ENCODE measurements at places on chromosomes 1 and 21. TPM values are rescaled to one million over a fixed set of nuclear protein-coding genes. Genes with fewer than 3 reads are reported as not detected.
A peak's percentile ranks its signal among the peaks of the same experiment; 100 is the strongest.

NLRP3 gene
- polyA plus RNA-seq, result 1.8 TPM

GBP7 gene
- polyA plus RNA-seq, result not detected

CAPN9 gene
- 0.57 TPM for polyA plus RNA-seq

NBPF20 gene
- 4.4 TPM for polyA plus RNA-seq

PAPPA2 gene
- polyA plus RNA-seq, result 0.41 TPM

SHISA4 gene
- polyA plus RNA-seq, result 89.2 TPM

LORICRIN gene
- not detected for polyA plus RNA-seq

ERO1B gene
- polyA plus RNA-seq, result 2.6 TPM

FNDC5 gene
- 209 TPM for polyA plus RNA-seq

HSD3B1 gene
- not detected for polyA plus RNA-seq

GRCh38 chr1:91944087-91944486 is 5.1 kb upstream of the BRDT start:
- DNase-seq, result no peak

DNA sequence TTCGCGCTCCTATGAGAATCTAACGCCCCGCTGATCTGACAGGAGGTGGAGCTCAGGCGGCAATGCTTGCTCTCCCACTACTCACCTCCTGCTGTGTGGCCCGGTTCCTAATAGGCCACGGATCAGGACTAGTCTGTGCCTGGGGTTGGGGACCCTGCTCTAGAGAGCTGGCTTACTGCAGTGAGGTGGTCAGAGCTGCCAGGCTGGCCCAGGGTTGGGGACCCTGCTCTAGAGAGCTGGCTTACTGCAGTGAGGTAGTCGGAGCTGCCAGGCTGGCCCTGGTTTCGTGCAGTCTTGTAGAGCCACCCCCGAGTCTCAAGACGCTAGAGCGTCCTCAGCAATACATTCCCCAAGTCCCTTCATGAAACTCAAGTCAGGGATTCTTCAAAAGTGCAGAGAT is 27.5 kb downstream of the SLC37A1 start:
- no peak for DNase-seq

- DNase-seq, result no peak
Measured at GRCh38 chr1:244280201-244280600, 171.5 kb downstream of the ADSS2 start.

DNA sequence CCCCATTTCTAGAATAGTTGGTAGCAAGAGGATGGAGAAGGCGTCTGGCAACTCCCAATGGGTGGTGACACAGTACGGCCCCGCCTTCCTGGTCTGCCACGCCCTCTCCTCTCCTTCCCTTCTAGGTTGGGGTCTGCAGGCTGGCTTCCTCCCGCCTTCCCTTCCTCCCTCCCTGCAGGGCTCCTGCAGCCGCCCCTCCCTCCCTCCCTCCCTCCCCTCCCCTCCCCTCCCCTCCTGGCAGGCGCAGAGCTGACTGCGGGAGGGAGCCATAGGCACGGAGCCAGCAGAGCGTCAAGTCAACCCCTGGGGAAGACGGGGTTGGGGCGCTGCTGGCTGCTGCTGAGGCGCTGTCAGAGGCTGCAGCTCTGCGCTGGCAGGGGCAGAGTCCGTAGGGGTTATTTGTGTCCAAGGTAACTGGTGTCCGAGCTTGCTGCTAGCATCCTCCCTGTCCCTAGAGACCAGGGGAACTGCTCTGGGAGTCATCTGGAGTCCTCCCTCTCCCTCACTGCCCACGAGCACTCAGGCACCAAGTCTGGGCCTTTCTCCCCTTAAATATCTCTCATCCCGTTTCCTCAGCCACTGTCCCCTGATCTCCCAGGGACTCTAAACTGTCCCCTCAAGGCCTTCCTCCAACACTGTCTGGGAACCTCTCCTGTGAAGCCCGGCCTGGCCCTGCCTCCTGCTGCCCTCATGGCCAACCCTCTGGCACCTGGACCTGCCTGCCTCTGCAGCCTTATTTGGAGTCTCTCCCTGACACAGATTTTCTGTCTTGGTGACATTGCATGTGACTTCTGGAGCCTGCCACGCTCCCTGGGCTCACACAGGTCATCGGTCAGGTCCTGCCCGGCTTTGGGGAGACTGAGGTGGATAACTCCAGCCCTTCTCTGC is 57.4 kb upstream of the ACOT11 start:
- DNase-seq, result no peak

DNA sequence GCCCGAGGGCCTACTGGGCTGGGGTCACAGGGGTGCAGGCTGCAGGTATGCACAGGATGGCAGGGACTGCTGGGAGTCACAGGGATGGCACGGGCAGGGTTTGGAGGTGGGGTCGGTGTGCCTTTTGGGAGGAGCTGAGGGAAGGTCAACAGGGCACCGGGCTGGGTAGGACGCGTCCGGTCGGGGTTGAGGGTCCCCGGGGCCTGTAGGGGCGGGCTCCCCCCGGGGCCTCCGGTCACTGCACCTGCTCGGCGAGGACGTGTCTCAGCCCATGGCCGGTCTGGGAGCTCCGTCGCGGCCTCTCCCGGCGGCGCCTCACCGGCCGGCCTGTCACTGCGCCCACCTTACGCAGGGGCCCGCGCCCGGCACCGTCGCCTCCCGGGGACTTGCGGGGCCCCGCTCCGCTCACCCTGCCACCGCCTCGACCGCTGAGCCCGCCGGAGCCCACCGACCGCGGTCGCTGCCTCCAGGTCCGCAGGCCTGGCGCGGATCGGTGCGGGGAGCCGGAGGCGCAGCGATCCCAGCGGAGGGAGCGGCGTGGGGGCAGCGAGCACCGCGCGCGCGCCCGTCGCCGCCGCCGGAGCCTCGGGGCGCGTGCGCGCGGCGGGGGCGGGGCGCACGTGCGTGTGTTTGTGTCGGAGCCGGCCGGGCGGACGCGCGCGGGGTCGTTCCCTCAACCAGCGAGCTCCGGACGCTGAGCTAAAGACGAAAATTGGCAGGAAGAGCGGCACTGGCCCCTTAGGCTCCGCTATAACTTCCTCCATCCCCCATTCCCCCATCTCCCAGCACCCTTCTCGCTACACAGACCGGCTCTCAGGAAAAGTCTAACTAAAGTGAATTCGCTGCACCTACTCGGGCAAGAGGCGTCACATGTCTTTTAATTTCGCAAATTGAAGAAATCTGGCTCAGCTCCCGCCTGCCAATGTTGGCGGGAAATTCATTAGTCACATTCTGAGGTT is at the start of gene AMIGO1:
Gene AMIGO1, minus strand, starts transcription at position 552 of the 959 bp plus-strand sequence. CDS start 815 bp downstream, outside the sequence.
- peak; percentile 83 for DNase-seq

DNA sequence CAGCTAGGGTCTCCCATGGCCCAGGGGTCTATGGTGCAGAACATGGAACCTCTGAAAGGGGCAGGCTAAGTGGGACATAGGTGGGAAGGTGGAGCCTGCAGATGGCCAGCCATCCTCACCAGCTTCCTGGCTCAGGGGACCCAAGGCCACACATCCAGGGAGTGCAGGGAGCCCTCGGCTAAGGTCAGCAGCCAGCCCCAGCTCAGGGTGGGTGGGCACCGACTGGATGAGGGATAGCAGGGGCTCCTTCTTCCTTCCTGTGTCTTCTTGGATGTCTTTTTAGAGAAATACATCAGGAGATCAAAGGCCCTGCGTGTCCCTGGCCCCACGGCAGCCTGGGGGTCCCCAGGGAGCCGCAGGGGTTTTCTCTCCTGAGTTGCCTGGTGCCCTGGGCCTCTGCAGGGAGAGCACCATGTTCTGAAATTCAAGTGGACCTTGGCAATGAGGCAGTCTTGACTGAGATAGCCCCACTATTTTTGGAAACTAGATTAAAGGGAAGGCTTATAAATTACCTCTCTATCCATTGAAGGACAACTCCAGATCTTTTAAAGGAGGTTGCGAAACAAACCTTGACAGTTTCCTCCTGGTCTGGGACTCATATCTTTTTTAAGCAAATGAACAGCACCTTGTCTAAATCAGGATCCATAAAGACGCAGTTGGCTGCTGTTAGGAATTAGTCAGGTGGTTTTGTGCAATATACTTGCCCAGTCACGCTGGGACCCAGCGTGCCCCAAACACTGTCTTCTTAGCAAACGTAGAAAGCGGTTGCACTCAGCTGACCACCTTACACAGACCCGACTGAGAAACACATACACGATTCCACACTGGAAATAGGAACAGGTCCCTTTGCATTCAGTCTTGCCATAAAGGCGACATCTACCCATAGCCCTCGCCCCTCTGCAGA is 242.3 kb downstream of the TOMM20 start:
- DNase-seq, result no peak

GRCh38 chr1:11749203-11749689 is 12.7 kb upstream of the C1orf167 start:
- DNase-seq, result no peak

DNA sequence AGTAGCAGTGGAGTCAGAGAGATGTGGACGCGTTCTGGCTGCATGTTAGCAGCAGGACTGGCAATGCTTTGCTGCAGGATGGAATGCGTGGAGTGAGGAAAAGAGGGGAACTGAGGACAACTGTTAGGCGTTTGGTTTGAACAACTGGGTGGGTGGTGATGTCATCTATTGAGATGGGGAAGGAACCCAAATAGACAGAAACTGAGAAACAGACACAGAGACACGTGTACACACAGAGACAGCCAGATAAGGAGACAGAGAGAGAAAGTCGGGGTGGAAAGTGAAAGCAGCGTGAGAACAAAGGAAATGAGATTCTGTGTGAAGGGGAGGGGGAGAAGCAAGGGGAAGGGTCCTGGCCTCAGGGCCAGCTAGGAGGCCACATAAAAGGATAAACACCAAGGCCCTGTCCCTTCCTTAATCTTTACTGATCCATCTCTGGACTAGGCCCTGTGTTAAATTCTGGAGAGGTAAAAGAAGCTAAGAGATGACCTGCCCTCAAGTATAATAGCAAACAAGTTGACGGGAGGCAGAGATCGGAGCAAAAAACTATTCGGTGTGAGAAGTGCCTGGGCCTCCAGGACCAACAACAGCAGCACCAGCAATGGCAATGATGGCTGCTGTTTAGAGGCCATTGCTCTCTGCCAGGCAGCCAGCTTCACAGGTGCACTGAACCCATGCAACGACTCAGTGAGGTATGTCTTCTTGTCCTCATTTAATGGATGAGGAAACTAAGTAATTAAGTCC is 31.6 kb downstream of the VWA5B1 start:
- DNase-seq, result peak; percentile 11

GRCh38 chr1:7008975-7009740 is 223.9 kb downstream of the CAMTA1 start:
- no peak for DNase-seq

GRCh38 chr1:217133958-217134856 is 411.0 kb upstream of the ESRRG start:
- DNase-seq, result peak; percentile 26

DNA sequence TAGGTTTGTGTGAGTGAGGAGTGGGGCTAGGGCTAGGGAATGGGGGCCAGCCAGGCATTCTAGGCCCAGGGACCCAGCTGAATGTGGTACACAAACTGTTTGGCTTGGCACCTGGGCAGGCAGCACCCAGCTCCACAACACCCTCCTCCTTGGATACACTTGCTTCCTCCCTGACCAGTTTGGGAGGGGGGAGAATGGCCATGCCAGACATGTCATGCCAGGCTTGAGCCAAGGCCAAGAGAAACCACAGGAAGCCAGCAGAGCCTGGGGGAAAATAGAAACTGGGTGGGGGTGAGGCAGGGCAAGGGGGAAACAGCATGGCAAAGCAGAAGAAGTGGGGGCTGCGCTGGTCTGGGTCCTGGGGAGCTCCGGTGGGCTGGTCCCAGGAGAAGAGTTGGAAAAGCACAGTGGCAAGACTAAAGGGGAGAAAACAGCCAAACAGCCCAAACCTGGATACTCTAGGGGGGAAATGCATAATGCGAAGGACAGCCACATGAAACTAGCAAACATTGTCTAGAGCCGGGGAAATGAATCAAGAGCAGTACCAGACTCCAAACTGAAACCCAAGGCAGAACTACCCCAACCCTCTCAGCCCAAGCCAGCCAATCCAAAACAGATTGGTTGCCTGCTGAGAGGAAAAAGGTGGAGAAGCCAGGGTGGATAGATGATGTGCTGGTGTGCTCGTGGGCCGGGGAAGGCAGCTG is 47.9 kb downstream of the LGR6 start:
- no peak for DNase-seq

- DNase-seq, result no peak
Measured at GRCh38 chr1:25649505-25650288, 33.1 kb downstream of the MAN1C1 start.

DNA sequence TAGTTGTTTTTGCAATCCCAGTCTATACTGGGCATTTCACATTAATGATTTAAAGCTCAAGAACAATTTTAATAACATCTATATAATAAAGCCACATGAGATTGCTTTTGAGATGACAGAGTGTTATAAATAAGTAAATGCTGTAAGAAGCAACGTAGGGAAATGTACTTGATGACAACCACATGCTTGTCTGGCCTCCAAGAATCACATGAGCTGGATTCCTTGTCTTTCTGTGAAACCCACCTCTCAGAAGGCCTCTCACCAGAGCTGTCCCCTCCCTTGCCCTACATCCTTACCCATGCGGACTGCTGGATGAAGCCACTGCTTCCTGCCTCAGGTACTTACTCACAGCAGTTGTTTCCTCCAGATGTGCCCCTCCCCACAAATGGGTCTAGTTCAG is 145.1 kb upstream of the CTTNBP2NL start:
- DNase-seq, result no peak

DNA sequence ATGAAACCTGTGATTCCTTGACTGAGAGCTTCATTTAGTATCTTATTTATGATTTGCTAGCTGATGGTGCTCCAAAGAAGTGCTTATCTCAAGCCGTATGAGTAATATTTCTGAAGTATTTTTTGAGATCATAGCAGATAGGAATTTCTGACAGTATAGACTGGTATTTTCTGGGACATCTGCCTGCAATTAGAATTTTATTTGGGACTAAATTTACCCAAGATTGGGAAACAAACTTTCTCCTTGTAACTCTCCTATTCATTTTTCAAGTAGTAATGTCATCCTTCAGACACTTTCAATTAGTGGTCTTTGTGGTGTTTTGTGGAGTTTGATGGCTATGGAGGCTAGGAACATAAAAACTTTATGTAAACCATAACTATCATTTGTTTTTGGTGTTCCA is 597.2 kb upstream of the ZP4 start:
- DNase-seq, result no peak

DNA sequence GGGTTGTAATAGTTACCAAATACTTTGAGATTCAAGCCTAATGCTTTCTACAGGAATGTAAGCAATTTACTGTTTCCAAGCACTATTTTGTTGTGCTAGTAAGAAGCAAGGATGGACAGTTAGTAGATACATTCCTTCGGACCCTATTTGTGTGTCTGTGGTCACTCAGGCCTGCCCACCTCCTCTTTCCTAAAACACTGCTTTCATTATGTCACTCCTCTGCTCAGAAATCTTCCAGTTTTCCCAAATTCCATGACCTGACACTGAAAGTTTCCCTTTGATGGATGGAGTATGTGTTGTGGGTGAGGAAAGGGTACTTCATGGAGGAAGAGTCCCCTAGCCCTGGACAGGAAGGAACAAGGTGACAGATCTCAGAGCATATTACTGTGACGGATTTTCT is 141.1 kb downstream of the DISP1 start:
- no peak for DNase-seq

- no peak for DNase-seq
Measured at GRCh38 chr1:209363112-209363511, 220.4 kb upstream of the CAMK1G start.

Measured in hindlimb muscle (tissue), 1 donor.